Panc1 (cell line): ENCODE measurements at places on chromosomes 7 and 10.

DNA sequence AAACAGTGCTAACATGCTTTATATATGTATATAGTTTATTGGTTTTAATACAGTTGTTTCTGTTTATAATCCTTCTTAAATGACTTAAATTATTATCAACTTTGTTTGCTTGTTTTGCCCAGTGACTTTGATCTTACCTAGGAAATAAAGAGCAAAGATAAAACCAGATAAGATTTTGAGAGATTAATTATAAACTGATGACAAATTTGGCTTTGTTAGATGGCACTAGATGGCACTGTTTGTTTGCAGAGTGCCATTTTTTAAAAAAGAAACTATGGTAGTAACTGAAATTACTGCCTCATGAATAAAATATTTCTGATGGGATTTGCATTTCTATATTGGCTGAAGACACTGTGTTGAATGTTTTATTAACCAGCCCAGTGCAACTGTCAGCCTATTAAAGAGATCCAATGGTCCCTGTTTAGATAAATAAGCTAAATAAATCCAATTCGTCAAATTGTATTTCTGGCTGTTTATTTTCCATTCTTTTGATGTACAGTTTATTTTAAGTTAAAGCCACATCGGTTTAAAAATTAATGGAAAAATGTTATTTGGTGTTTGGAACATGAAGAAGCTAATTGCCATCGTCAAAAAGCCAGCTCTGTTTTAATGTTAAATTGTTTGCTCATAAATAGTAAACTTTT, 28.7 kb downstream of the VTI1A start:
- DNase-seq, result no peak

GRCh38 chr10:65566906-65567305, 1358.9 kb upstream of the LRRTM3 start:
- DNase-seq, result no peak

DNA sequence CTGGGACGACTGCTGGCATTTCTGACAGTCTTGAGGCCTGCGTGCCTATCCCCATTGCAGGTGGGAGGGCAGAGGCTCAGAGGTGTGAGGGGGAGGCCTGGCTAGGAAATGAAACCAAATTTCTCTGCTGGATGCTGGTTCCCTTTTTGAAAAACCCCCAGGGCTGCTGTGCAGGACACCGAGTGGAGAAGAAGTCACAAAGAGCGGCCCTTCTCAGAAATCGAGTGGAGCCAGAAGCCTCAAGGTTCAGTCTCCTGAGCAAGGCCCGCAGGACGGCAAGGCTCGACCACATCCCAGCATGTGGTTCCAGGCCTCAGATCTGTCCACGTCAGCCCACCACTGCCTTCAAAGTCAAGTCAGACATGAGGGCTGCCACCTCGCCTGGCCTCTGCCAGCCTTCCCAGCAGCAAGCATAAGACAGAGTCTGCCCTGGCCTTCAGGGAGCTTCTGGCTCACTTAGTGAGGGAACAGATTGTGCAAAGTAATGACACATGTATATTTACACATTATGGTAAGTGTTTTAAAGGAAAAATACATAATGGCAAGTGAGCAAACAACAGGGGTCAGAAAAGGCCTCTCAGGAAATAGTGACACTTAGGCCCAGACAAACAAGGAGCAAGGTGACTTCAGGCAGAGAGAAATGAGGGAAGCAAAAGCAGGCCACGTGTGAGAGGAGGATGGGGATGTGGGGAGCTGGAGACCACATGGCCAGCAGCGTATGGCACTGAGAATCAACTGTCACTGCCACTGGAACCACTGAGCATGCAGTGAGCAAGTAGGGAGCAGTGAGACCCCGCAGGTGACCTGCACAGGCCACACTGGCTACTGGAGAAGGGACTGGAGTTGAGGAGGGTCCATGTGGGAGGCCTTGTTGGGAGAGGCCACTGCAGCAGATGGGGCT, 86.7 kb downstream of the ARHGAP22 start:
- DNase-seq, result no peak

GRCh38 chr10:125262920-125263319, 102.6 kb upstream of the CTBP2 start:
- no peak for DNase-seq
